Osteocyte (in vitro differentiated cells): ENCODE measurements at places on chromosomes 1 and 21. TPM values are rescaled to one million over a fixed set of nuclear protein-coding genes. Genes with fewer than 3 reads are reported as not detected.

- no peak for DNase-seq
Observed at GRCh38 chr1:68363339-68363738, 86.4 kb downstream of the RPE65 start.

DNA sequence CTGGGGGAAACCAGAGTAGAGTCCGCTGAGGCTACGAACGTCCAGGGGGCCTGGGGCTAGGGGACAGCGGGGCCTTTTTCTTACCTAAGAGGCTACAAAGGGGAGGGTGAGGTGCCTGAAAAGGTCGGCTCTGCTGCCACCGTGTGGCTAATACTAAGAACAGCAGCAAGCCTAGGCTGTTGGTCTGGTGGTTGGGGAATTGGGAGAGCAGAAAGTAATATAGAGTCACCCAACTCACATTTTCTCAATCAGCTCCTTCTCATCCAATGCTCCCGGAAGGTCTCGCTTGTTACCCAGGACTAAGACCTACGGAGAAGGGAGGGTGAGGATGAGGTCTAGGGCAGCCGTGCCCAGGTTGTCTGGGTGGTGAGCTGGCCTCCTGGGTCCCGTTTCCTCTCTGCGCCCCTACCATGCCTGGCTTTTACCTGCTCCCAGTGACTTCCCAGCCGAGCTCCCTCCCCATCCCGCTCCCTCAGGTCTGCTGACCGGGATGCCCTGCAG lies 9.3 kb downstream of the ARL8A start:
- no peak for DNase-seq

DNA sequence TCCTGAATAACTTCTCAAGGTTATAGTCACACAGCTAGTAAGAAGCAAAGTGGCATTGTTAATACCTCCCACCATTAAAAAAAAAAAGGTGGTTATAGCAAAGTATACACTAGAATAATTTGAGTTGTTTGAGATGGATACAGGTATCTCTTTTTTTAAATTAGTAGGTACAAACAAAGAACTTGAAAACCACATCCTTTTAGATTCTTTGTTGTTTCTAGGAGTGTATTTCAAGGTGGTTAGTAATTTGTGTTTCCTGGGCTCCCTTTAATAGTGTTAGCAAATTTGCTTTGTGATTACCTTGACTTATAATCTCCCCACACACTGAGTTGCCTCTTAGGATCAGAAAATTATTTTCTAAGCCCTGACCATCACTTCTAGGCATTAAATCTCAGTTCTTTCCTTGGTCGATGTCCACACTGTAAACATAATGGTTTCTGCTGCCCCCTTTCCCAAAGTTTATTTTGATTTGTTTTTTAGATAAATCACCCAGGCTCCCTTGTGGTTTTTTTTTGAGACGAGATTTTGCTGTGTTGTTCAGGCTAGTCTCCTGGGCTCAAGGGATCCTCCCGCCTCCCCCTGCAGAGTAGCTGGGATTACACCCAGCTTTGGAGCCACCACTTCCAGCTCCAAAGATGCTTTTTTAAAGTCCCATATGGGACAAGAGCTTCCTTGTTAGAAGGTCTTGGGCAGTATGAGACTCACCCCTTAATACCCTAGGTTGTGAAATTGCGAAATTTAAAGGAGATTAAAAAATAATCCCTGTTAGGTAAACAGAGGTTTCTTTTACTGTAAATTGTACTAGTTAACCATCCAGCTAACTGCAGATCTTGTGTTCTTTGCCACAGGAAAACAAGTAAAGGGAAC lies 6.2 kb downstream of the AKIRIN1 start:
- DNase-seq: no peak

Gene SPATA45
- not detected in 2 replicates for total RNA-seq

- DNase-seq: no peak
Observed at GRCh38 chr1:206979379-206980043, 9.3 kb upstream of the FCAMR start.

GRCh38 chr21:29297483-29298347 lies 1.0 kb upstream of the BACH1 start:
- no peak for DNase-seq

Gene LELP1
- not detected in 2 replicates for total RNA-seq

- DNase-seq: no peak
Observed at GRCh38 chr1:156816561-156817328, at the start of gene SH2D2A. Gene SH2D2A, minus strand, starts transcription at chr1:156816848. Its CDS starts 140 bp downstream, at chr1:156816708.

Gene EDEM3
- 34.7 and 36.8 TPM in 2 replicates for total RNA-seq

Gene TRIM45
- 5.0 and 6.3 TPM in 2 replicates for total RNA-seq

DNA sequence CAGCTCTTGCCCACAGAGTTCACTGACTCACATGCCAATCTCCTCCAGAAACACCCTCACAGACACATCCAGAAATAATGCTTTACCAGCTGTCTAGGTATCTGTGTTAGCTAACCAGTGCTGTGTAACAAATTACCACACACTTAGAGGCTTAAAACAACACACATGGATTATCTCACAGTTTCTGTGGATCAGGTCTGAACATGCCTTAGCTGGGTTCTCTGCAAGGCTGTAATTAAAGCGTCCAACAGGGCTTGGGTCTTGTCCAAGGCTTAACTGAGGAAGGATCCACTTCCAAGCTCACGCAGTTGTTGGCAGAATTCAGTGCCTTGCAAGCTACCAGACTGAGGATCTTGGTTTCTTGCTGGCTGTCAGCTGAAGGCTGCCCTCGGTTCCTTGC lies 92.5 kb upstream of the RGS4 start:
- DNase-seq: no peak

DNA sequence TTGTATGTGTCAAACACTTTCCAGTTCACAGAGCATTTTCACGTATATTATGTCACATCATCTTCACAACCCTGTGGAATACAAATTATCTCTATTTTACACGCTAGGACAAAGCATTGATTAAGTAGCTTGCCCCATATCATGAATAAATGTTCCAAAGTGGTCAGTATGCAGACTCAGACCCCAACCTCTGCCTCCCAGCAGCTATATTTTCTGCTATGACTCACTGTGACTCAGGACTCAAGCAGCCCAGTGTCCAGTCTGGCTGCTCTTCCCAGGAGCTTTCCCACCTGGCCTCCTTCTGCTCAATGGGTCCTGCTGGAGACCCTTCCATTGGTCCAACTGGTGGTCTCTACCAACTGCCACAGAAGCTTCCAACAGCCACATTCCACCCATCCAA lies 56.0 kb upstream of the RAP1A start:
- DNase-seq: no peak

DNA sequence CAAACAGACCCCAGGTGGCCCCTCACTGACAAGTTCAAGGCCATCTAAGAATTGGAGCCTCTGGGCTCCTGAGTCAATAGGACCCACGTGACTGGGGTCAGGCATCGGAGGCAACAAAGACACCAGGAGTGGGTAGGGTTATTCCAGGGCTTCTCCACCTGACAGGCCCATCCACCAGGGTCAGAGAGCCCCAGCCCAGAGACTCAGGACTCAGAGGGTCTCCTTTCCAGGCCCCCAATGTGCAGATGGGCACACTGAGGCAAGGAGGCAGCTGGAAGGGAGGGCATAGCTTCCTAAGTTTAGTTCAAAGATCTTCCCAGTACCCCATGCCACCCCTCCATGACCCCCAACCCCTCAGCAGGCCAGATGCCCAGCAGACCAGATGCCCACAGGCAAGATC lies 388.6 kb downstream of the MATN1 start:
- no peak for DNase-seq

Gene PRKAA2
- total RNA-seq: 1.8 and 2.0 TPM in 2 replicates

DNA sequence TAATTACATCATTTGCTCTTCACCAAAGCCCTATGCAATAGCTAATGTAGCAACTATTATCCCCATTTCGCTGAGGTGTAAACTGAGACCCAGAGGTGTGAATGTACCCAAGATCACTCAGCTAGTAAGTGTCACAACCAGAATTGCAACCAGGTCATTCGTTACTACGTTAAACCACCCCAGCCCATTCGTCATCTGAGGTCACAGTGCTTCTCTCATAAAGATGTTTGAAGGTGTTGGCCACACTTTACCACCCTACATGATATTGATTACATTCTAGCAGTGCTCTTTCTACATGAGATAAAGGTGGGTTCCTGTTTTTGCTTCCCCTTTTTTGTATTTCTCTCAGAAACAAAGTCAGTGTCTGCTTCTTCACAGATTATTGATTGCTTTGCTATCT lies 195.3 kb downstream of the ZBTB18 start:
- DNase-seq: no peak

Gene CCDC181
- 0.54 and 0.63 TPM in 2 replicates for total RNA-seq

DNA sequence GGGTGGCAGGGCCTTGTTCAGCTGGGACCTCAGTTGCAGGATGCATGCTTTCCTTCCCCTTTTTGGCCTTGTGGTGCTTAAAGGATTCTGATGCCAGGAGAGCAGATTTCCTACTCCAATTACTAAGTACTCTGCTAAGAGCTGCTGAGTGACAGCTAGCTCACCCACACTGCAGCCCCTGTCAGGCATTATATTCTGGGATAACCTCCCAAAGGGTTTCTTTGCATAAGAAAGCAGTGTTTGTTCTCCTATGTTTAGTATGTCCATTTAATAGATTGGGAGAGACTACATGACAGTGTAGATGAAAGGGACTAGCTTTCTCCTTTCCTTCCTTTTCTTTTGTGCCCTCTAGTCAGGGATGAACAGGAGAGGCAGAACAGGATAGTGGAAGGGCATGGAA lies 100.7 kb downstream of the FAM78B start:
- DNase-seq: no peak

Gene MAP1LC3C
- 0.81 TPM in 1 of 2 replicates, not detected in the other for total RNA-seq

DNA sequence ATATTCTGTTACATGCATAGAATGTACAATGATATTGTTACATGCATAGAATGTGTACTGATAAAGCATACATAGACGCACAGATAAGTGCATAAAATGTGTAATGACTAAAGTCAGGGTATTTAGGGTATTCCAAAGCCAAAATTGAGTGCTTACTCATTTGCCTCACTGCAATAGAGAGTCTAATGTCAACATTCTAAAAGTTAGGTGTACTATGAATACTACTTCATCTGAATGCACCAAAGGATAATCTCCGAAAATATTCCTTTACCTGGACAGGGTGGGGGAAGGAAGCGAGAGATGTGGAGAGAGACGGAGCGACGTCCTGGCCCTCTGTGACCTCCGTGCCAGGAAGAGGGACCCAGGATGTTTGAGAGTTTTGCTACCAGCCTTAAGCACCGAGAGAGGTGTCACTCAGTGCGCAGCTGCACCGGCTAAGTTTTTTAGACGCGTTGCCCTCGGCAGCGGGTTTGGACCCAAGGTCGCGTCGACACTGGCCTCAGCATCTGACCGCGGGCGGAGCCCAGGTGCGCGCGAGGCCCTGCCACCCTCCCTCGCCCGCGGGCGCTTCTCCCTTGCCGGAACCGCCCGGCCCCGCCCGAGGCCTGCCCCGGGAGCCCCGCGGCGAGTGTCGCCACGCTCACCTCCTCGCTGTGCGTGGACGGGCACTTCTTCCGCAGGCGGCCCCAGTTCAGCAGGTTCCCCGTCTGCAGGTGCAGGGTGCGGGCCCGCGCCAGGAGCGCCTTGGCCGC lies 660 bp downstream of the GCLM start:
- DNase-seq: no peak

DNA sequence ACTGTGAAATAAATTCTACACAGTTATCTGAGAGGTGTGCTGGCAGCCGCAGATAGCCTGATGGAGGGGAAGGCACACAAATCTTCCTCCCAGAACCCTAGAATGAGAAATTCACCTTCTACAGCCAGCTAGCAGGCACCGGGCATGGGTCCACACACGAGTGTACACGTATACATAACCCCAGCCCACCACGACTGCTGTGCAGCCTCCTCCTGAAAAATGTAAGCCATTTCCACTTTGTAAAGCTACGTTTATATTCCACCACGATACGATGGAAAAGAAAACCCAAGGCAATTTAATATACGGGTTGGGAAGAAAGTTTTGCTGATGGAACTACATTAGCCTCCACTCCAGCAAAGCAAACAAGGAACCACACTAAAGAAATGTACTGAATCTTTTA lies 1.8 kb downstream of the BTG3 start:
- DNase-seq: no peak

DNA sequence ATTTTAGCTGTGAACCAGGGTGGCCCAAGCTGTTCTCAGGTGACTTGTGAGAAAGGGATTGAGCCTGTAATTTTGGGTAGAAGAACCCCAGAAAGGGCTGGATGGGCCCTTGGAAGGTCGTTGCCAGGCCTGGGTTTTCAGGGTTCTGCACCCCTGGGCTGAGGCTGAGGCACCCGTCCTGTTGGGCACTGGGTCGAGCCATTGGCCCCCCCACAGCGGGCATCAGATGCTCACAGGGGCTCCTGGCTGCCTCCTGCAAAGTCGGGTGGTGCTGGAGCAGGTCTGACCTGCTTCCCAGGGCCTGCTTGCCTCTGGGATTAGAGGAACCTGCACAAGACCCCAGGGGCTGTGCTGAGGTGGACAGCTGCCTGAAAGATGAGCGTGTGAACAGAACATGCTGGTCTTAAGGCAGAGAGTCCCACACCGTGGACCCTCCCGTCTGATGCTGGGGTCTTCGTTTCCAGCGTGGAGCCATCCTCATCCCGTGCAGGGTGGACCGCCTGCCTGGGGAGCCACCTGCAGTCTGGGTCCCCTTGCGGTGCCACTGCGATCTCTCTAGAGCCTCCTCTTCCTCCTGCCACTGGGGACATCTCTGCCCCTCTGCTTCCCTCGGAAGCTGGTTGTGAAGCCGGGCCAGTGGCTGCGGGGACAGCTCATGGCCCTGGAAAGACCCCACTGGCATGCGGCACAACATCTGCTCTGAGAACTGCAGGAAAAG lies 1.7 kb upstream of the TRPM2 start:
- DNase-seq: no peak

DNA sequence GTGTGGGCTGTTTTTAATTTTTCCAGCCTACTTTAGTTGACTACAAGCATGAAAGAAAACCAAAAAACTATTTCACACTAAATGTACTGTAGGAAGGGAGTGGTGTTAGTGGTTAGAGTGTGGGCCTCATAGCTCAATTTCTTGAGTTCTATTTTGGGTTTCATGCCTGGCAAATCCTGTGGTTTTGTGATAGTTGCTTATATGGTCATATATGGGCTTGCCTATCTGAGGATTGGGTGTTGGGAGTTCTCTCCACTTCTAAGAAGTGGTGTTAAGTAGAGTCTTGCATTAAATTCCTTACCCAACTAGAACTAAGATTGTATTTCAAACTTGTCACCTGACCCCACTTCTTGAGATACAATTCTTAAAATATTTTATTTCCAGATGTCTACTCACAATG lies 37.8 kb upstream of the COL11A1 start:
- no peak for DNase-seq

Gene NECTIN4
- not detected in 2 replicates for total RNA-seq

GRCh38 chr1:36223381-36223995 lies 755 bp upstream of the THRAP3 start:
- DNase-seq: no peak

Gene TMEM51
- total RNA-seq: 0.81 and 0.86 TPM in 2 replicates

GRCh38 chr1:14570514-14570913 lies 28.0 kb upstream of the KAZN start:
- no peak for DNase-seq

GRCh38 chr21:14265023-14265422 lies 49.1 kb downstream of the RBM11 start:
- no peak for DNase-seq

Gene SNX7
- total RNA-seq: 41.7 and 44.7 TPM in 2 replicates
